Aorta (tissue), 5 donors: ENCODE measurements at places on chromosomes 1 and 21. TPM values are rescaled to one million over a fixed set of nuclear protein-coding genes. Genes with fewer than 3 reads are reported as not detected.

BEND5 gene
- total RNA-seq, result 6.6 TPM

FCMR gene
- 4.0 TPM for total RNA-seq

DNA sequence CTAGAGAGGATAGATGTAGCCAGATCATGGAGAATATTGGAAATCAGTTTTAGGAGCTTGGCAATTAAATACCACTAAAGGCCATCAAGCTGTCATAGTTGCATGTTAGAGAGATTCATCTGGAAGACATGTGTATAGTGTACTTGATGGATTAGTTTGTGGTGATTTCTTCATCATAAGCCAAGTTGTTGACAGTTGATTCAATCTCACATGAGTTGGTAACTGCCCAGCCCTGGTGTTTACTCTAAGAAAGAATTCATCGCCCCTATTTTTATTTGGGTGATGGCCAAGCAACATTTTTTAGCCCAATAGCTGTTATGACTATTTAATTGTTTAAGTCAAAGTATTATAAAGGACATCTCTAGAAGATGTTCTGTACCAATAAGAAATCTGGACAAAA, 737.6 kb downstream of the PLA2G4A start:
- no peaks in the 10 kb centered on the region for H3K27me3 ChIP-seq
- H3K4me1 ChIP-seq, result no peaks in the 10 kb centered on the region
- H3K36me3 ChIP-seq, result no peaks in the 10 kb centered on the region
- no peak for DNase-seq

GRCh38 chr1:9890224-9890731, 19.8 kb downstream of the CTNNBIP1 start:
- DNase-seq, result peak; percentile 68
- H3K36me3 ChIP-seq, result no peaks in the 10 kb centered on the region
- H3K27ac ChIP-seq, result no peak overlapping the region

DNA sequence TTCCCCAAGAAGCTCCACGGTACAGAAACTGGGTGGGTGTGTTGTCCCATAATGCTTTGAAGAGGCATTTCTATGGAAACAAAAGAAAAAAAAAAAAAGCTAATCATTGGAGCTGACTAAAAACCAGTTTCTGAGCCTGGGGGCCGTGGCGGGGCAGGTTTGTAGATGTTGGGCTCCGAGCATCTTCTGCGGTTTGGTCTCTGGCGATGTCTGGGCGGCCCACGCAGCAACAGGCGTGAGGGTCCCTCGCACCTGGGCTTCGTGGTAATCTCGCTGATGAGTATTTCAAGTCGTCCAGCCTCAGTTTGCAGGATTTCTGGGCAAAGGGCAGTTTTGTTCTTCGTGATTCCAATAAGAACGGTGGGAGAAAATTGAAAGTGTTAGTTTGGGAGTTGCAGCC, 6.8 kb downstream of the TP73 start:
- H3K27ac ChIP-seq, result no peak overlapping the region
- no peaks in the 10 kb centered on the region for H3K4me1 ChIP-seq
- no peaks in the 10 kb centered on the region for H3K36me3 ChIP-seq
- no peaks in the 10 kb centered on the region for H3K27me3 ChIP-seq
- H3K4me3 ChIP-seq, result no peak overlapping the region

DNA sequence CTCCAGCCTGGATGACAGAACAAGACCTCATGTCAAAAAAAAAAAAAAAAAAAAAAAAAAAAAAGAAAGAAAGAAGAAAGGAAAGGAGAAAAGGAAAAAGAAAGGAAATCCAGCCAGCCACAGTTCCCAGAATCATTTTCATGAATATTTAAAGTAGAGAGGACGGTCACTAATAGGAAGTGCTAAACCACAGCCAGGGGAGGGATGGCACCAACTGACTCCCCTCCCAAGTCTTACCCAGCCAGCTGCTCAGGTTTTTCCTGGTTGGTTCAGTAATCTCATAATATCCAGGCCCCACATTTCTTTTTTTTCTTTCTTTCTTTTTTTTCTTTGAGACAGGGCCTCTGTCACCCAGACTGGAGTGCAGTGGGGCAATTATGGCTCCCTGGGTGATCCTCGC, 63.9 kb upstream of the AK4 start:
- H3K27me3 ChIP-seq, result no peaks in the 10 kb centered on the region
- H3K27ac ChIP-seq, result no peak overlapping the region
- no peak for DNase-seq
- H3K36me3 ChIP-seq, result no peaks in the 10 kb centered on the region

- DNase-seq, result no peak
- H3K4me3 ChIP-seq, result no peak overlapping the region
- H3K4me1 ChIP-seq, result no peaks in the 10 kb centered on the region
- H3K36me3 ChIP-seq, result no peaks in the 10 kb centered on the region
- H3K27ac ChIP-seq, result no peak overlapping the region
Observed at GRCh38 chr1:48793863-48794262, 17.2 kb upstream of the BEND5 start.

CFAP107 gene
- total RNA-seq, result not detected

DNA sequence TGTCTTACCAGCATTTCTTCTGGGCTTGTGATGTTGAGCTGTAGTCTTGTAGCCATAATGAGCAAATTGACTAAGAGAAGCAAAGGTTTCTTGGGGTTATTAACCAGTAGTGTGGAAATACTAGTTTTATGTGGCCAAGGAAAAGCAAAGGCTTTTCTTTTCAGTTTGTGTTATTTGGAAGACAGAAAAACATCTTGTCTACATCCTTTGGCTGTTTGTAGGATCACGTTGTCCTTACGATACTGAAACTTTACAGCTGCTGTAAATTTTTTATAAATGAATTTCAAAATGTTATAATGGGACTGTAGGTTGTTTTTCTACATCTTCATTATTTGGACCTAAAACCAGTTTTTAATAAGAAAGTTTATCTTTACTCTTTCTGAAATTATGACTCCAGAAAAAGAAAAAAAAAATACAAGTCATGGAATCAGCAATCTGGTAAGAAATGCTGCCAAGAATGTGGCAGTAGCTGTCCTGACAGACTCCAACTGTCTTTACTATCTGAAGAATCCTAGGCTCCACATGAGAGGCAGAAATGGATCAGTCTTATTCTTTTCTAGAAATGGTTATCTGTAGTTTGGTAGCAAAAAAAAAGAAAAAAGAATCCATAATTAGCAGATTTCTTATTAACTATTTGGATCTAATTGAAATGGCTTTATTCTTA, 41.6 kb upstream of the QSOX1 start:
- H3K27me3 ChIP-seq, result no peaks in the 10 kb centered on the region
- H3K36me3 ChIP-seq, result peaks cover 13% of the 10 kb centered on the region
- H3K27ac ChIP-seq, result no peak overlapping the region
- H3K4me3 ChIP-seq, result no peak overlapping the region
- H3K4me1 ChIP-seq, result no peaks in the 10 kb centered on the region
- no peak for DNase-seq

DNA sequence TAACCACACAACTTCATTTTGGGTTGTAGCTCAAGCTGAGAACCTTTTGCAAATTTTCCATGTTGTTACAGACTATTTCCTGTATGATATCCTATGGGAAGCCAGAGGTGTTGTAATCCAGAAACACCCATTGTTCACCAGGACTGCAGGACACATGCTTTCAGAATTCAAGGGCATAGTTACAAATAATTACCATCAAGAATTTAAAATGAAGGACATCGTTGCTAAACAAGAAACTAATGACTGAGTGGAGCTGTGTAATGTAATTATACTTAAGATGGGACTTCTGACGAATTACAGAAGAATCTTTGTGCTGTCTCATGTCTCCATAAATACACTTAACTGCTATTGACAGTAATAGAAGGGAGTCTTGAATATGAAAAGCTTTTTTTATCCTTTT, 47.6 kb upstream of the HOOK1 start:
- no peaks in the 10 kb centered on the region for H3K27me3 ChIP-seq
- H3K4me3 ChIP-seq, result no peak overlapping the region
- no peaks in the 10 kb centered on the region for H3K4me1 ChIP-seq
- no peak for DNase-seq

GRCh38 chr1:205074513-205074912, 9.7 kb downstream of the TMEM81 start:
- no peaks in the 10 kb centered on the region for H3K36me3 ChIP-seq
- no peaks in the 10 kb centered on the region for H3K27me3 ChIP-seq
- no peak overlapping the region for H3K4me3 ChIP-seq
- H3K27ac ChIP-seq, result no peak overlapping the region

DNA sequence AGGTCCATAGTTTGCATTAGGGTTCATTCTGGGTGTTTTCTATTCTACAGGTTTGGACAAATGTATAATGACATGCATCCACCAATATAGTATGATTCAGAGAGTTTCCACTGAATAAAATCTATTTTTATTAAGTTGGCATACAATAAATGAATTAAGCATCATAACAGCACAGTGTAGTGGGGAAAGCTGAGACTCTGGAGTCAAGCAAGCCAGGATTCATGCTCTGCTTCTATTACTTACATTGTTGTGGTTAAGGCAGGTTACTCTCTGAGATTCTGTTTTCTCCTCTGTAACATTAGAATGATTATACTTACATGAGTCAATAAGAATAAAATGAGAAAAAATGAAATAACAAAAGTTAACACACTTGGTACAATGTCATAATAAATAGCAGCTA, 131.3 kb downstream of the SLC30A10 start:
- H3K27me3 ChIP-seq, result no peaks in the 10 kb centered on the region
- DNase-seq, result no peak
- no peak overlapping the region for H3K4me3 ChIP-seq

MNDA gene
- total RNA-seq, result 11.3 TPM

NPL gene
- total RNA-seq, result 16.1 TPM

FMO4 gene
- total RNA-seq, result 9.6 TPM

GRCh38 chr1:7014640-7014930, 229.3 kb downstream of the CAMTA1 start:
- H3K36me3 ChIP-seq, result no peaks in the 10 kb centered on the region
- no peak for DNase-seq
- H3K27ac ChIP-seq, result no peak overlapping the region
- H3K4me3 ChIP-seq, result no peak overlapping the region

FCGR3A gene
- total RNA-seq, result 116 TPM

- no peak for DNase-seq
- H3K4me3 ChIP-seq, result no peak overlapping the region
- H3K27me3 ChIP-seq, result no peaks in the 10 kb centered on the region
- no peaks in the 10 kb centered on the region for H3K4me1 ChIP-seq
- no peaks in the 10 kb centered on the region for H3K36me3 ChIP-seq
Observed at GRCh38 chr1:33624261-33624990, 152.0 kb downstream of the ZSCAN20 start.

DNA sequence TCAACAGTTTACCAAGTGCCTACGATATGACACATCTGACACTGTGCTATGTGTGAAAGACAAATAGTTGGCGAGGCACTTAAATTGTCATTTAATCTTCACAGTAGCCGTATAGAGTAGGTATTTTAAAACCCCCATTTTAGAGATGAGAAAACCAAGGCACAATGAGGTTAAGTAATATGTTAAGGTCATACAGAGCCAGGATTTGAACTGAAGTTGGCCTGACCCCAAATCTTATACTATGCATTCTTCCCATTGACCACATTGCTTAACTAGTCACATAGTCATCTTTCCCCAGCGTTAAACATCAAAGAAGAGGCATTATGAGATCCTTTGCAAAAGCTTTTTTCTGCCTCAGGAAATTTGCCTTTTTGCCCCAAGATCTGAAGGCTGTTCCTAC, 3.9 kb downstream of the INKA2 start:
- no peak overlapping the region for H3K27ac ChIP-seq
- no peak for DNase-seq
- H3K4me1 ChIP-seq, result no peaks in the 10 kb centered on the region
- no peaks in the 10 kb centered on the region for H3K36me3 ChIP-seq
- H3K4me3 ChIP-seq, result no peak overlapping the region

S100A9 gene
- 131 TPM for total RNA-seq

RGS8 gene
- total RNA-seq, result 0.10 TPM

DNA sequence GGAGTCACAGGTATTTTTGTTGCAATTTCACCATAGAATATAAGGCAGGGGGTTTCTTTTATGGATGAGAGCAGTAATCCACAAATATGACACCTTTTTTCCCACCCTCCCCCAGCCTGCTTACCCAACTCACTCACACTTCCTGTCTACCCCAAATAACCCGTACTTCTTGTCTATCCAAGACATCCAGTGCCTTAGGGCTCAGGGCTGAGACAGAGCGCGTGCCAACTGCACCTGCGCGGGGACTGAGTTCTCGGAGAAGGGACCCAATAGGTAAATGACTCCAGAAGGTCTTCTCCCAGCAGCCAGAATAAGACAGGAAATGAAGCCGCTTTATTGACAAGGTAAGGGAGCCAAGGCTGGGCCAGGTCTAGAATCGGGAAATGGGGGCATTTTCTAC, 369.1 kb downstream of the SIPA1L2 start:
- H3K27me3 ChIP-seq, result no peaks in the 10 kb centered on the region
- DNase-seq, result no peak
- H3K27ac ChIP-seq, result no peak overlapping the region
- no peaks in the 10 kb centered on the region for H3K4me1 ChIP-seq

DNA sequence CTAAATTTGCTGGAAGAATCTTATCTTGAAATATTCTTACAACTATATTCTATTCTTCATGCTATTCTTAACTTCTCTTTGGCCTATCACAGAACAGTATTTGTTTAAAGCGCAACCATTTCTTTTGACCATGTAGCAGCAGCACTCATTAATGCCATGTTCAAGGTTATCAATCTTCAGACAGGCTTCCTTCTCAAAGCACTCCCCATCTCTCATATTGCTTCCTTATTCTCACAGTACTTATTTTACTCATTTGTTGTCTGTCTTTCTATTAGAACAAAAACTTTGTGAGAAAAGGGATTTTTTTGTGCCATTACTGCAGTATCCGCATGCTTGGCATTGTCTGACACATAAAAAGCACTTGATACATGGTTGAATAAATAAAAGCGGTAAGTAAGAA, 89.7 kb downstream of the ATP1B1 start:
- no peaks in the 10 kb centered on the region for H3K4me1 ChIP-seq
- H3K27me3 ChIP-seq, result no peaks in the 10 kb centered on the region
- H3K4me3 ChIP-seq, result no peak overlapping the region
- H3K27ac ChIP-seq, result no peak overlapping the region

BCL2L15 gene
- 2.2 TPM for total RNA-seq
